ENCODE measurements at places on chromosomes 1 and 21. TPM values are rescaled to one million over a fixed set of nuclear protein-coding genes. Genes with fewer than 3 reads are reported as not detected.

GRCh38 chr1:219732814-219733491 lies 120.0 kb upstream of the ZC3H11B start:
- DNase-seq: no peak

Gene C1QA
- total RNA-seq: 23.2 TPM

Gene TMIGD3
- 0.54 TPM for total RNA-seq

- no peak for DNase-seq
Measured at GRCh38 chr1:2930913-2931723, 90.1 kb upstream of the ACTRT2 start.

- no peak for DNase-seq
Measured at GRCh38 chr1:153368495-153368894, 6.9 kb downstream of the S100A12 start.

Gene RGS16
- 0.37 TPM for total RNA-seq

DNA sequence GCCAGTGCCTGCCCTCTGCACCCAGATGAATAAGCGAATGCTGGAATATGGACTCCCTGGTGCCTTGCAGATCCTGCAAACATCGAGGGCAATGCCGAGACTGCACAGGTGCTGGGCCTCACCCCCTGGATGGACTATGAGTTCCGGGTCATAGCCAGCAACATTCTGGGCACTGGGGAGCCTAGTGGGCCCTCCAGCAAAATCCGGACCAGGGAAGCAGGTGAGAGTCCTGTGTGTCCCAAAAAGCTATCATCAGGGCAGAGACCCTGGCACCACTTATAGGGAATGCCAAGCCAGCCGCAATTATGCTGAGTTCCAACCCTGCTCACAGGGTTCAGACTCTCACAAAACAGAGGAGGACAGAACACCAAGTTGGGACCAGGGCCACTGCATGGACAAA lies 17.2 kb downstream of the TMEM81 start:
- peak; percentile 31 for DNase-seq

GRCh38 chr1:248817065-248817464 lies 8.7 kb downstream of the SH3BP5L start:
- peak; percentile 75 for DNase-seq

GRCh38 chr1:210092366-210092765 lies 140.2 kb upstream of the SERTAD4 start:
- DNase-seq: no peak

GRCh38 chr1:66337249-66337648 lies 196.7 kb upstream of the SGIP1 start:
- no peak for DNase-seq

Gene OLFML2B
- 6.1 TPM for total RNA-seq
